ENCODE measurements at places on chromosomes 2 and 18.

GRCh38 chr2:203683932-203684556 lies 22.4 kb upstream of the CD28 start:
- DNase-seq: no peak

GRCh38 chr2:28350196-28350595 lies 42.5 kb upstream of the FOSL2 start:
- DNase-seq: no peak

DNA sequence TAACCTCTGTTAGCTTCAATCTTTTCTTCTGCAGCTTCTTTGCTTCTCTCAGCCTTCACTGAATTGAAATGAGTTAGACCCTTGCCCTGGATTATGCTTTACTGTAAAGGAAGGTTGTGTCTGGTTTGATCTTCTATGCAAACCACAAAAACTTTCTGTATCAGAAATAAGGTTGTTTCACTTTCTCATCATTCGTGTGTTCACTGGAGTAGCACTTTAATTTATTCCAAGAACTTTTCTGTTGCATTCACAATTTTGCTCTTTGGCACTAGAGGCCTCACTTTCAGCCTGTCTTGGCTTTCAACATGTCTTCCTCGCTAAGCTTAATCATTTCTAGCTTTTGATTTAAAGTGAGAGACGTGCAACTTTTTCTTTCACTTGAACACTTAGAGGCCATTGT lies 365.3 kb downstream of the TDRD15 start:
- DNase-seq: no peak

GRCh38 chr2:45432406-45432805 lies 178.7 kb downstream of the SRBD1 start:
- DNase-seq: no peak

DNA sequence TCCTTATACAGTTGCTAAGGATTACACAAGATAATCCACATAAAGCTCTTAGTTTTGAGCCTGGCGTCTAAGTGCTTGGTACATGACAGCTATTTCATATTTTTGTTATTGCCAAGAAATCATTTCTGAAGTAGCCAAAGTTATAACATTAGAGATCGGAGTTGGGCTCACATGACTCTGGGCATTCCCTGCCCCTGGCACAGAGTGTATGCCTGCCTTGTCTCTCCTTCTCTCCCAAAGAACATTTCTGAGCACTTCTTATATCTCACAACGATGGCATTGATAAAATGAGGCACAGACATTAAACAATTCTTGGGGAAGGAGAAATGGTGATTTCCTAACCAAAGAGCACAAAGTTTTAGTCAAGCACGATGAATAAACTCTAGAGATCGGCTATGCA lies 87.7 kb upstream of the DDX18 start:
- no peak for DNase-seq

DNA sequence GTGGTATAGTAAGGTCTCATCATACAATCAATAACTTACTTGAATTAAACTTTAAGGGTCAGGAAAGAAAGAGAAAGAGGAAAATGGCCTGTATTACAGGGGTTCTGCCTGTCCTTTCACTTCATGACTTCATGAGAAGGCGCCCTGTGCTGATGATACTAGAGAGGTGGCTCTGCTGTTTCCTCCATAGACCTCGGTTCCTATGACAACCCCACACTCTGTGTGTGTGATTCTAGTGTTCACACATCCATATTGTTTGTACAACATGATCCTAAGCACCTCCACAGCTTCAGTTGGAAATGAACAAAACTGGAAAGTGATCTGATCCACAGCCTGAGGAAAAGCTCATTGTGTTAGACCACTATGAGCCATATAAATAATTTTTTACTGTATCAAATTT lies 7.0 kb upstream of the REEP1 start:
- DNase-seq: no peak

DNA sequence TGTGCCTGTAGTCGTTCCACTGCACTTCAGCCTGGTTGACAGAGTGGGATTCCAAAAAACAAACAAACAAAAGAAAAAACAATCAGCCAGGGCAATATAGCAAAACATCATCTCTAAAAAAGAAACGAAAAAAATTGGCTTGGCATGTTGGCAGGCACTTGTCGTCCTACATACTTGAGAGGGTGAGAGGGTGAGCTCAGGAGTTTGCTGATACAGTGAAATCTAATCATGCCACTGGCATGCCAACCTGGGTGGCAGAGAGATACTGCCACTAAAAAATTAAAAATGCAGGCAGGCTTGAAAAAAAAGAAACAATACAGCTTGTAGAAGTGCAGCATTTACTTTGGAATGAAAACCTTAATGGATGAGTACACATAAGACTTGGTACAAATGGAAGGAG lies 282.9 kb upstream of the RGPD4 start:
- DNase-seq: no peak

DNA sequence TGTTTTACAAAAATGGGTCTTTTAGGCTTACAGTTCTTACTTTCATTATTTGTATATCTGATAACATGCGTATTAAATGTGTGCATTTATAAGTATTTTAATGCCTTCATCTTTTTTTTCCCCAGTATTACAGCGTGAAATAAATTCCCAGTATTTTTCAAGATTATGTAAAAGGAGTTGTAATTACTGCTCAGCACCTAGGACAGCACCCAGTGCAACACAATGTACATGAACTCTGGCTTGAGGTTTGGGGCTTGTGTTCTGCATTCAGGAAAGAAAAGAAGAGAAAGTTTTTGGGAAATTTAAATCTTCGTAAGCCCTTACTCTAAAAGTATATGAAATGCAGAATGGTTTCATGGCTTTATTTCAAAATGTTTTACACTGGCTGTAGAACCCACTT lies 16.7 kb downstream of the ZNF638 start:
- DNase-seq: no peak

DNA sequence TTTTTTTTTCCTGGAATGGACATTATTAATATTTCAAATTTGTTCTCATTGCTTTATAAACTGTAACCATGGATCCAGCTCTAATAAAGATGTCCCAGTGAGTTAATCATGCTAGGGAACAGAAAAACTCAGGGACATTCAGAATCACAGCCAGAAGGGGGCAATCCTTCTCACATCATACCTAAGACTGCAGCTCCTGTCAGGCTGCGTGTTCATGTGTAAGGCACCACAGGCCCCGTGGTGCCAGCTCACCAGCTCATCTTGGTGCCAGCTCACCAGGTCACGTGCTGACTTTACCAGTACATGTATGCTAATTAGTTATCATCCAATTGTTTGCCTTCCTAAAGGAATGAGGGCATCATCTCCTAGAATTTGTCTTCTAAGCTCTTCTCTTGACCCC lies 84.7 kb upstream of the NEDD4L start:
- no peak for DNase-seq

DNA sequence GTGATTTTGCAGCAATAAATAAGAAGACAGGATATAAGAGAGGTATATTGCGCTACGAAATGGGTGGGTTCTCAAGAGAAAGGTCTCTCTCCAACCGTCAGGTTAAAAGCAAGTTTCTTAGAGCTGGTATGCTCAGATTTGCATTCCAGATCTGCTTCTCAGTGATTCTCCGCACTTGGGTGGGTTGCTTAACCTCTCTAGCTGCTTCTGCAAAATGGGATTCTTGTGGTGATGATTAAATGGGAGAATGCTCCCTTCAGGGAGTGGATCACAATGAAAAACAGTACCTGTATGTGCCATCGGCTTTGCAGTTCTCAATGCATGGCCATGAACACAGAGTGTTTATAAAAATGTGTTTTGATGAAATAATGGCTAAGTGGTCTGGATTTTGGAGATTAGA lies 477.7 kb downstream of the TNS1 start:
- DNase-seq: no peak

- no peak for DNase-seq
These were observed 3.0 kb downstream of the TMEM37 start for GRCh38 chr2:119434664-119435063.

- DNase-seq: no peak
These were observed 319.7 kb upstream of the MYT1L start for GRCh38 chr2:2650608-2651375.

- DNase-seq: no peak
These were observed 81.7 kb upstream of the SEC11C start for GRCh38 chr18:59057969-59058368.

DNA sequence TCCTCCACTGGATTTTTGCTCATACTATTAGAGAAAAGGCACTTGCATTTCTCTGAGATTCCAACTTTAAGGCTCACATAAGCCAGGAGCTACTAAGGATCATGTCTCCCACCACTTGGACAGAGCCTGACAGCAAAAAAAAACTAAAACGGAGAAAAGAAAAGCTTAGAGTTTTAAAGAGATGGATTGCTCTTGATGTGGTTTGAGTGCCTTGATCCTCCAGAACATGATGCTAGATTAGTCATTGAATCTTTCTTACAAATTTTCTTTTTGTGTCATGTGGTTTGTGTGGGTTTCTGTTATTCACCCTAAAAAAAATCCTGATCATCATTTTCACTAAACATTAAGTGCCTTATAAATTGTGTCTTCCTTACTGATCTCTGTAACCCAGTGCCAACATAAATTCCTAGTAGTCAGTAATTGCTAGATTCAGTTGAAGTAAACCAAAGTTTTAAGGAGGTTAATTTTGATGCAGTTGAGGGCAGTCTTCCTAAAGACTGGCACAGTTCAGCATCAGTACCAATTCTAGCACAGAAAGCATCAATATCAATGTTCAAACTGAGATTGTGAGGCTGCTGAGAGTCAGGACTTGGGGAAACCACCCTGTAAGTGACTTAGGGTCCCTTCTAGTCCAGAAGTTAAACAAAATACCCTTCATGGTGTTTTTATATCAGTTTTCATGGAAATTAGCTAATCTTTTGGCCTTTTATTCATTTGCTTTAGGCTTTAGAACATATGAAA lies 206.3 kb downstream of the RAD51AP2 start:
- DNase-seq: no peak

DNA sequence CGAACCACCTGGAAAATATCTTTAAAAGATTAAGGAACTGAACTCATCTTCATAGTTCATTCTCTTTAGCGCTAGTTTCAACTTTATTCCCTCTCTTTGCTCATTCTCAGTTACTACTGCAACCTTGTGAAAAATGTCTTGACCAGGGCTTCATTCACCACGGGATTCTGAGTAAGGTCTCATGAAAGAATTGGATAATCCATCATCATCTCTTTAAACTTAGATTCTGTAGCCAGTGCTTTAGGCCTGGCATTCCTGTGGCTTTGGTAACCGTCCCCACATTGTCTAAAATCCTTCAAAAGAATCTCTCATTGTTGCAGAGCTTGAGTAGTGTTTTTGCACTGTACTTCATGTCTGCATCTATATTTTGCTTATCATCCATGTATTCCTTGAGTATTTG lies 229.5 kb downstream of the ETAA1 start:
- no peak for DNase-seq
